ENCODE measurements at places on chromosomes 1 and 21.

- DNase-seq: peak; percentile 80
Measured at GRCh38 chr21:38797470-38797869, 8.3 kb upstream of the ETS2 start.

- DNase-seq: no peak
Measured at GRCh38 chr1:170261669-170262068, 115.9 kb downstream of the NTMT2 start.

GRCh38 chr21:29557931-29558725 lies 259.4 kb downstream of the BACH1 start:
- no peak for DNase-seq

GRCh38 chr21:33973268-33973667 lies 57.7 kb upstream of the ATP5PO start:
- no peak for DNase-seq

- DNase-seq: no peak
Measured at GRCh38 chr21:15319727-15320126, 254.9 kb upstream of the NRIP1 start.

DNA sequence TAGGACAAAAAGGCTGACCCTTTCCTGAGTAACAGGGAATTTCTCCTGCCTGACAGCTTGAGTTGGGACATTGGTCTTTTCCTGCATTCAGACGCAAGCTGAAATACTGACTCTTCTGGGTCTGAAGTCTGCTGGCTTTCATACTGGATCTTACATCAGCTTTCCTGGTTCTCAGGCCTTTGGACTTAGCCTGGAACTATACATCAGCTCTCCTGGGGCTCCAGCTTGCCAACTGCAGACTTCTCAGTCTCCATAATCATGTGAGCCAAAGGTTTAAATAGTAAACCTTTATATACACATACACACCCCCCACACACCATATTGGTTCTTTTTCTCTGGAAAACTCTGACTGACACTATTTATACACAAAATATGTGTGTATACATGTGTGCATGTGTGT lies 59.0 kb upstream of the KCND3 start:
- no peak for DNase-seq

DNA sequence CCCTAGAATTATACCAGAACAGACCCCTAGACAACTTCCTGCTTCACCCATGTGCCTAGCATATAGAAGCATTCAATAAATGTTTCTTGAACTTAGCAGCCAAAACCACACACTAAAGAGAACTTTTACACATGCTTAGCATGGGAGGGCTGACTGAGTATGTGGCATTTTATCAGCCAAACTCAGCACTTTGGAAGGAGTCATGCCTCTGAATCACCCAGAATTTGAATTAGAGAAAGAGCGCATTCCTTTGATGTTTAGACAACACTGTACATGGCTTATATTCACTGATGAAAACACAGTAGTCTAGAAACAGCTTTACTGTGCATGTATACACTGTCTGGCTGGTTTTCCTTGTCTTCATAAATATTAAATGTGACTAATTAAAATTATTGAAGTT lies 26.1 kb downstream of the SPAG17 start:
- DNase-seq: peak; percentile 62

GRCh38 chr1:205963352-205964155 lies 20.3 kb upstream of the SLC26A9 start:
- DNase-seq: peak; percentile 98

DNA sequence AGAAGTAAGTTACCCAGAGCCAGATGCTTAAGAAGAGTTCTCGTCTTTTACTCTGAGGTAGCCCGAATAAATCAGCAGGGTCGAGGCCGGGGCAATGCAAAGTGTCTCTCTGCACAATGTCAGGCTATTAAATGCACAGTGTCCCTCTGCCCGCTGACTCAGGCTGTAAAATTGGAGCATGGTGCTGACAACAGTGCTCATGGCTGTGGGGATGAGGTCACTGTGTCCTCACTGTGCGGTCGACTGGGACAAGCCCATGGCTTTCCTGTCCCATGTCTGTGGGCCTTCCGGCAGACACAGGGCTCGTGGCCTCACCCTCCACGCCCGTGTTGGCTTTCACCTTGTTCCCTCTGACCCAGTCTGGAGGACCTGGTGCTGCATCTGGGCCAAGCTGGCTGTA lies 14.6 kb upstream of the SLC2A1 start:
- DNase-seq: peak; percentile 62

DNA sequence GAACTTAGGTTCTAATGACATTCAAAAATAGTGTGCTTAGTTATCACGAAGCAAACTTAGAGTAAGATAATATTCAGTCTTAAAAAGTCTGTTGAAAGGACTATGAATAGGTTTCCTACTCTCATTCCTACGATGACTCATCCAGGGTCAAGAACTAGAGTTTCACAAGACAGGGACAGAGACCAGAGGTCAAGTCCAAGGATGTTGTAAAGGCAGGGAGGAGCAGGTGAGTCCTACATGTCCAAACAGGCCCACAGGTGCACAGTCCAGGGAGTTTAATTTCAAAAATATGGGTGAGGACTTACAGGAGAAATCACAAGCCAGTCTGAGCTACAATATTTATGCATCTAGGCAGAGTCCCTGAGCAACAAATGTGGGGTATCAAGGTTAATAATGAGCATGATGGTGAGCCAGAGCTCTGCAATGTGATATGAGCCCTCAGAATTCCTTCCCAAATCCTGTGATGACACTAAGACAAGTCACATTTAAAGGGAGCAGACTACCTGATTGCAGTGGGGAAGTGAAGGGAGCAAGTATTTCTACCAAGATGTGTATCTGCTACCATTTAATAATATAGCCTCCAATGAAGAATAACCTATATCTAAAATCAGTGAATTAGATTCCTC lies 100.0 kb upstream of the NRIP1 start:
- DNase-seq: peak; percentile 19

- DNase-seq: peak; percentile 95
Measured at GRCh38 chr1:198681831-198682759, 43.3 kb downstream of the PTPRC start.

DNA sequence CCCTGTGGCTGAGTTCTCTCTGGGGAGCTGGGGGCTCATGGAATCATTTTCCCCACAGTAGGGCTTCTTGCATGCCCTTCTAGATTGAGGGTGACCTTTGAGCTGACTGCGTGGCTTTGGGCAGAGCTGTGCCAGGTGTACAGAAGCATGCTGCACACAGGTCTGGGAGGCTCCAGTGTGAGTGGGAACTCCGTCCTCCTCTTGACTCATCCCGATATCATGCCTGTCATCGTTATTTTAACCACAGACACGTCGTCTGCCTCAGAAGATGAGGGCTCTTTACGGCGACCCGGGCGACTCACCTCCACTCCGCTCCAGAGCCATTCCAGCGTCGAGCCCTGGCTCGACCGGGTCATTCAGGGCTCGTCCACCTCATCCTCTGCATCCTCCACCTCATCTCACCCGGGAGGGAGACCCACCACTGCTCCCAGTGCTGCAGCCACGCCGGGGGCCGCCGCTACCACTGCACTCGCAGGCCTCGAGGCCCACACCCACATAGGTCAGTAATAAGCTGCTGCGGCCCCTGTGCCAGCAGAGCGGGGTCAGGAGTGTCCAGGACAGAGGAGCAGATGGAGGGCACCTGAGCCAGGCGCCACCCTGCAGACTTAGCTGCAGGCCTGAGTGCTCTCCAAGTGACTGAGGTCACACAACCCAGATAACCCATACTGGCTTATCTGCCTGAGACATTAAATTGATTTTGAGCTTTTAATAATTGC lies 39.8 kb downstream of the DIP2A start:
- DNase-seq: peak; percentile 72

DNA sequence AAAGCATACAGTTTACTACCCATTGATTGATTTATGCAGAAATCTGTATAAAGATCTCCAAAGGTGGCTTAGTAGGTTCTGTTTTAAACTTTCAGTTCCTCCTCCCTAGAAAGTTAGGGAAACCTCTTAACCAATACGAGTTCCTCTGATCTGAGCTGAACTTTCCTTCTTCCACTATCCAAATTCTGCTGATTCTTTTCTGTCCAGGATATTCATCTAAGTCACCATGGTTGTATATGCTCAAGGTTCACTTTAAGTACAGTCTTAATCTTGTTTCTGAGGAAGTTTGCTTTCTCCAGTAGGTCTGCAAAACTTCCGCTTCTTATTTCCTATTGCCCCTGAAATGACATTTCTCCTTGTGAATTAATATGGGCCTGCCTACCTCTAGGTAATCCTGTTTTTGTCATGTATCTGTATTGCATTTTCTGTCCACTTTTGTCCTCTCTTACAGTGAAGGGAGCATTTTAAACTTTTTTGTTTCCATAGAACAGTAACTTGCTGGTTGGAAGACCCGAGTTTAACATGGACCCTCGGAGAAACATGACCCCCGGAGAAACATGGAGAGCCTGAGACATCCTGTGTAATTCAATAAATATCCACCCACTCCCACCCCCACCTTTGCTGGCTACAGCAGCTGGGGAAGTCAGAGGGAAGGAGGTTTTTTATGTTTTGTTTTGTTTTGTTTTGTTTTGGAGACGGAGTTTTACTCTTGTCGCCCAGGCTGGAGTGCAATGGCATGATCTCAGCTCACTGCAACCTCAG lies 16.7 kb upstream of the TUT4 start:
- DNase-seq: no peak

GRCh38 chr1:248618878-248619277 lies 16.0 kb downstream of the OR2T11 start:
- peak; percentile 65 for DNase-seq

DNA sequence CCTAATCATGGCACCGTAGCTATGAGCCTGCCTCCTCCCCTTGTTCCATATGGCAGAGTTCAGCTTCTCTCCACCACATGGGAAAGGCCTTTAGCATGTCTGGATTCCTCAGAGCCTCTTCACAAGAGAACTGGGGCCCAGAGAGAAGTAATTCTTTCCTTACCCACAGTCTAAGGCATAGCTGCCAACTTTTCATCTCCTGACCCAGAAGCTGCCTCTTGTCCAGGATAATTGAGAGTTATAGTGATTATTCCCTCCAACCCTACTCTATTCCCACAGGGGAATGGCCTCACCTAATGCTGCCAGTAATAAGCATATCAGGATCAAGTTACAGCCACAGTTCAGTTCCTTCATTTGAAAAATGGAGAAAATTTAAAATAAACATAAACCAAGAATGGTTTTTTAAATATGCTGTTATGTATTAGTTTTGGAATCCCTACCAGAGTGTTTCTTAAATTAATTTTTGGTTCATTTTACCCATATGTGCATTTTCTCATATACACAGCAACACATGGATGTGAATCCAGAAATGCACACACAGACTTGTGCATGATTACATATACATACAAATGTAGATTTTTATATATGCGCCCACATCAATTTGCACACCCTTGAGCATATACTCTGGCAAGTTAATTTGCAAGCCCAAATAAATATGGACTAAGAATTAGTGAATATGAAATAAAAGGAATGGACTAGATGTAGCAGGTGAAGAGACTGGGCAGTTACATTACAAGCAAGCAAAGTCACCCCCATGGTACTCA lies 63.9 kb upstream of the WARS2 start:
- no peak for DNase-seq

- DNase-seq: no peak
Measured at GRCh38 chr1:2145946-2146835, 48.4 kb downstream of the FAAP20 start.

- DNase-seq: peak; percentile 48
Measured at GRCh38 chr1:46302641-46303037, 777 bp downstream of the LRRC41 start.

GRCh38 chr1:209199822-209200221 lies 383.7 kb upstream of the CAMK1G start:
- DNase-seq: no peak

- peak; percentile 99 for DNase-seq
Measured at GRCh38 chr1:174058624-174059023, 36.5 kb upstream of the RC3H1 start.

GRCh38 chr21:14121719-14122118 lies 89.0 kb downstream of the LIPI start:
- no peak for DNase-seq

- no peak for DNase-seq
Measured at GRCh38 chr1:186993996-186994395, 165.2 kb downstream of the PLA2G4A start.

GRCh38 chr1:95179205-95179986 lies 54.6 kb upstream of the RWDD3 start:
- DNase-seq: no peak

- DNase-seq: no peak
Measured at GRCh38 chr1:58904299-58905125, 120.7 kb upstream of the JUN start.

Measured in ELR (cell line).